ENCODE measurements at places on chromosomes 12 and 14.

DNA sequence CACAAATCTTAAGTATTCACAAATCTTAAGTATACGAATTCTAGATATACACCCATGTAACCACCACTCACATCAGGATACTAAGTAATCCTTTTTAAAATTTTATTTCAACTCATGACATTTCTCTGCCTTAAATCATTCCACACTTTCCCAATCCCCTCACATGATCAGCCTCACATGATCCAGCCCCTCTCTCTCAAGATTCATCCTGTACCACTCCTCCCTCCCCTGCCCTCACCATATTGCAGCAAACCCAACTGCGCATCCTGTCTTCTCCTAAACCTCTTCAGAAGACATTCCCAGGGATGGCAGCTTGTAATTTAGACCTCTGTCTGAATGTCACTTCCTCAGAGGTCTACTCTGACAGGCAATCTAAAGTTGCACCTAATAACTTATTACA, 1.7 kb upstream of the EIF4B start:
- DNase-seq = no peak

DNA sequence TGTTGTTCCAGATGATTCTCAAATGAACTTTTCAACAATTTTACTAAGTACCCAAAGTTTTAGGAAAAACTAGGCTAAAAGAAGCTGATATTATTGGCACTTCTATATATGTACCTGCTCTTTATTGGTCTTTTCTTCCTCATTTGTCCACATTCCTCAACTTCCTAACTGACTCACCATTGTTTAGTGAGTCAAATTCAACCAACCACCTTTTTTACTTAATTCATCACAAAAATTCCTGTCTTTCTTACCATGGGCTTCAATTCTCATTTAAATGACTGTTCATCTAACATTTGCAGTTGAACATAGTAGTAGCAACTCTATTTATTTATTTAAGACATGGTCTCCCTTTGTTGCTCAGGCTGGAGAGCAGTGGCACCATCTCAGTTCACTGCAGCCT, 47.6 kb upstream of the SLC2A13 start:
- no peak for DNase-seq

DNA sequence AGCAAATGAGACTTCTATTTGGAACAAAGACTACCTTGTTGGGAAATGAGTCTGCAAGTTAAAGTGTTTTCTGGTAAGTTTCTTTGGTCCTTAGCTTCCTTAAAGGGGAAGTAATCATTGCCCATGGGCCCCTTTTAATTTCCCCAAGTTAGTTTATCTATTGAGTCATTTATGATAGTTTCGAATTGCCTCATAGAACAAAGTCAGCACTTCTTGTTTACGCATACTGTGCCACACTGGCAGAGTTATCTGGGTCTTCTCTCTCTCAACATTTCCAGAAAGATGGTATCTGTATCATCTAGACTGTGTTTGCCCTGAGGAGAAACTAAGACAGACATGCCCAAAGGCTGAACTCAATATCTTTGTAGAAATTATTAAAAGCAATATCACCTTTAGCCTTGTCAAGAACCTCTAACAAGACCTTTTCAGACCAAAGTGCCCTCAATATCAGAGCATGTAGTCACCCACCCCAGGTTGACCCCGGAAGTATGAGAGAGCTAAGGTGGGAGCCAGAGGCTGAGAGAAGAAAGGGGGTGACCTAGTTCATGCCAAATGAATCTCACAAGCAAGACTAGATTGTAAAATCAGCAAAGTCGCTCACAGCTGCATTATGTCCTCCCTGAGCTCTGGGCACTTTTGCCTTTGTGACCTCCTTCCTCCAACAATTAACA, 40.0 kb downstream of the GPR65 start:
- DNase-seq = no peak

DNA sequence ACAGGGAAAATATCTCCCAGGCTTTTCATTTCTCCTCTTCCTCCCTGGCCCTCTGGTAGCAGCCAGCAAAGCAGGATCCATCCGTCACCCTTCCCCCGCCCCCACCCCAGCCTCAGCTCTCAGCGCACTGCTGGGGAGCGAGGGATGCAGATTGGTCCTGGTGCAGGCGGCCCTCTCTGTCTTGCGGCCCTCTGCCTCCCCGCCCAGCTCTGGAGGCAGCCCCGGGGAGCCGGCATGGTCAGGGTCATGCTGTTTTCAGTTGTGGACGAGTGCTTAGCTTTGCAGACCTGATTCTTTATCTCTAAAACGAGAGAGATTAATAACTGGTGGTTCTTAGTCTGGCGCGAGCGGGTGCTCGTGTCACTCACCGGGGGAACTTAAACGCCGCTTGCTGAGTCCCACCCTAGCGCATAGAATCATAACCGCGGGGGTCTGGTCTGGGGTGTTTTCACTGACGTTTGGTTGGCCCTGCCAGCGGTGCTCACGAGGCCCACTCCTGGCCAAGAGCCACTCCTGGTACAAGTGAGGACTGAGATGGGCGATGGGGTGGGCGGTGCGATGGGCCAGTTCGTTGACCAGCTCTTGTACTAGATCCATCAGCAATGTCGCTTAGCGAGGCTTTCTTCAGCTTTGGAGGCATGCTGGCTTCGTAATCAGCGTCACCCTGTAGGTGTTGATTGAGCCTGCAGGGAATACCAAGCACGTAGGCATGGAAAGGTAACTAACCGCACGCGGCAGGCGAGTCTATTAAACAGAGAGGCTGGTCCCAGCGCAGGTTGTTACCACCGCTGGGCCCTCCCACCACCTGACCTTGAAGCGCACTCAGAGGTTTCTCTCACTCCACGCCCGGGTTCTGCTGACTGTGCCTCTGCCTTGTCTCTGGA, 95.2 kb downstream of the TSPAN9 start:
- DNase-seq = no peak

- DNase-seq = no peak
These were observed 143.1 kb downstream of the BICD1 start for GRCh38 chr12:32249777-32250176.

GRCh38 chr14:60217713-60218112, 31.3 kb upstream of the PPM1A start:
- DNase-seq = no peak

- no peak for DNase-seq
These were observed 732 bp downstream of the ZNF664 start for GRCh38 chr12:123973552-123974341.

DNA sequence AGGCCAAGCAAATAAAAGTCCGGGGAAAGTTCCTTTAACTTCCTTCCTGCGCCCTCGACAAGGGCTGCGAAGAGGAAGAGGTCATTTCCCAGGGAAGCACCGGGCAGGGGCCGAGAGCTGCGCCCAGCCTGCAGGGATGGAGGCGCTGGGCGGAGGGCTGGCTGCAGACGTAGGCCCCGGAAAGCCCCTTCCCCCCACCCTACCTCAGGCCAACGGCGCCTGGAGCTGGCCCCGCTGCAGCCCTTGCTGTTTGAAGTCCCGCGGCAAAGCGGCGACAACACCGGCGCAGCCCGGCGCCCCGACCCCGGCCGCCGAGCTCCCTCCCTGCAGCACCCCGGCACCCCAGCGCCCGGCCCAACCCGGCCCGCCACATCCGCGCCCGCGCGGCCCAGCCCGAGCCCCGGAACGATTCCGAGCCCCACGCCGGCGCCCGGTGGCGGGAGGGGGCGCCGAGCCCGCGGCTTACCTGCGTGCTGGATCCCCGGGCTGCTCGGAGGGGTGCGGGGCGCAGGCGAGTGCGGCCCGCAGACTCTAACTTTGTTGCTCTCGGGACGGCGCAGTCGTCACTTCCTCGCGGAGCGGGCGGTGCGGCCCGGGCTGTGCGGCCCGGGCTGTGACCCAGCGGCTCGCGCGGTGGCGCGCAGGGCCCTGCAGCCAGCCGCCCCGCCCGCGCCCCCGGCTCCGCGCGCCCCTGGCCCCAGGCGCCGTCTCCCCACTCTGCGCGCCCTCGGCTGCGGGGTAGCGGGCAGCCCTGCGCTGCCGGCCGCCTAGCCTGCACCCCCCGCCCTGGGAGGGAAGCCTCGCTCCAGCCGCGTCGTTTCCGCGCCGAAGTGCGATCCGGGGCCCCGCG, 64.8 kb upstream of the PTGR2 start:
- no peak for DNase-seq

DNA sequence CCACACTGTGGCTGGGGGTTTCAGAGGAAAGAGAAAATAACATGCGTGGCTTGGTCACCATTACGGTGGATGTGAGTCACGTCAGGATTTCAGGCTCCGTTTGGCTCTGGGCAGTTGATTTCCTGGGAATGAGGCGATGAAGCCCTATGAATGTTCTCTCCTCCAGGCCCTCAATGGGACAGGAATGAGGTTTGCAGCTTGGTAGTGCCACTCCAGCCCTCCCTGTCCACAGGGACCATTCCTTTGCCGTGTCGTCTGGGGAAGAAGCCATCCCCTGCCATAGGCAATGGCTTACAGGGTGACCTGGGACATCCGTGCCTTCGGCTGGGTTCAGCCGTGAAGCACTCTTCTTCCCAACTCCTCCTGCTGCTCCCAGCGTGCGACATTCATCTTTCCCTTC, 95.0 kb downstream of the FBXL14 start:
- no peak for DNase-seq

- no peak for DNase-seq
These were observed 30.1 kb upstream of the CAND1 start for GRCh38 chr12:67239061-67239460.

DNA sequence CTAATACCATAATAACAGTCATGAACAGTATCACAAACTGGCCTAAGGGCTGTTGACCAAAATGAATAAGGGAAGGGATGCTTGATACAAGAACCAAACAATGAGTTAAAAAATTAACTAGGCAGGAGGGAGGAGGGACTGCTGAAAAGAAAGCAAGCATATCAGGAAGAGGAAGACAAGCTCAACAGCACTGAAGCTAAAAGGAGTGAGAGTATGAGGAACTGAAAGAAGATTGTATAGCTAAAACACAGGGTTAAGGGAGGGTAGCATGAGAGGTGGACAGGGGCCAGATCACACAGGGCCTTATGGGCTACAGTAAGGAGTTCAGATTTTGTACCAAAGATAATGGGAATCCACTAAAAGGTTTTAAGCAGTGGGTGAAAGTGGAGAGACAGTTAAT, 34.1 kb downstream of the ITGA7 start:
- no peak for DNase-seq

DNA sequence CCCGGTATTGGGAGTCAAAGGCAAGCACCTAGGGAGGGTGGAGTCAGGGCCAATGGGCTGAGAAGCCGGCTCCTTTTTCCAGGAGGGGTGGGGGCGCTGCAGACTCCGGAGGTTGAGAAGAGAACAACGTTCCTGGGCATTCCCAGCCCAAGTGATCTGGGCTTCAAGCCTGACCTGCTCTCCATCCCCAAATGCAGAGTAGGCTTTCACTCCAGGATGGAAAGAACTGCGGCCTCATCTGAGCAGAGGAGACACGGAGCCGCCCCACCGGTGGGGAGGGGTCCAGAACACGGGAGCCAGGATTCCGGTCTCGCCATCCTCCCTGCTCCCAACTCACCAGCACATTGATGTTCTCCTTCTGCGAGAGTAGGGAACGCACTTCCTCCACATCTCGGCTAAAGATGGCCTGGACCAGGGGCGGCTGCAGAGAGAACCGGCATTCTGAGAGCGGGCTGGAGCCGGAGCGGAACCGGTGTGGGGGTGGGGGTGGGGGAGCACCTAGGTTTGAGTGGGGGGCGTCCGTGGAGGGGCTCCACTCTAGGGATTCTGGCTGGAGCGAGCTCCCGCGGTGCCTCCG, 605 bp downstream of the ANKRD52 start:
- DNase-seq = no peak

DNA sequence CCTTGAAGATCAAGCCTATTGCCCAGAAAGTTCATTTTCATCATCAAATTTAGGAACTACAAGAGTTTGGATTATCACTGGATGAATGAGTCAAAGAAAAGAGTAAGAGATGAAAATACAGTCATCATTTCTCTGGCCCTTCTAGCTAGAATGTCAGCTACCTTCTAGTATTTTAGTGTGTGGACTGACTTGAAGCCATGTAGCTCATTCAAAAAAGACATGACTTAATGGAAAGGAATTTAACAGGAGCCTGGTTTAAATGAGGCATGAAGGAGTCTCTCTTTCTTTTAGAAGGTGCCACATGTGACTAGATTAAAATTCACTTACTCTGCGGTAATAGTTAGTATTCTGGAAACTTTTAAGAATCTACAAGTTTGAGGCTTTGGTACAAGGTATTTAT, 7.1 kb downstream of the PTHLH start:
- DNase-seq = no peak

GRCh38 chr12:3533703-3534386, 42.8 kb downstream of the PRMT8 start:
- DNase-seq = peak; percentile 83

DNA sequence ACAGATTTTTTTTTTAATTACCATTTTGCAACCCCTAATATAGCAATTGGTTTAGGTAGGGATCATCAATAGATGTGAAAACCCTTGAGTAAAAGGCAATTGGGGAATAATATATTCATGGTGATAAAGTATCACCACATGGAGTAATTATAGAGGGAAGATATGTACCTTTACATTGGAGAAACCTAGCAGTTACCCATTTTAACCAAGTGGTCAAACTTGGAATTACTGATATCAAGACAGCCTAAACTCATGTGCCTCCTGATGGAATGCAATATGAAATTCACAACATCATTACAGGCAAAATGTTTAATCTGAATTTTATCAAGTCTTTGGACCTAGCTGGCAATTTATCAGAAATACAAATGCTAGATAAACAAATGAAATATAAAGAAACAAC, 6.7 kb upstream of the SLC10A1 start:
- DNase-seq = no peak

DNA sequence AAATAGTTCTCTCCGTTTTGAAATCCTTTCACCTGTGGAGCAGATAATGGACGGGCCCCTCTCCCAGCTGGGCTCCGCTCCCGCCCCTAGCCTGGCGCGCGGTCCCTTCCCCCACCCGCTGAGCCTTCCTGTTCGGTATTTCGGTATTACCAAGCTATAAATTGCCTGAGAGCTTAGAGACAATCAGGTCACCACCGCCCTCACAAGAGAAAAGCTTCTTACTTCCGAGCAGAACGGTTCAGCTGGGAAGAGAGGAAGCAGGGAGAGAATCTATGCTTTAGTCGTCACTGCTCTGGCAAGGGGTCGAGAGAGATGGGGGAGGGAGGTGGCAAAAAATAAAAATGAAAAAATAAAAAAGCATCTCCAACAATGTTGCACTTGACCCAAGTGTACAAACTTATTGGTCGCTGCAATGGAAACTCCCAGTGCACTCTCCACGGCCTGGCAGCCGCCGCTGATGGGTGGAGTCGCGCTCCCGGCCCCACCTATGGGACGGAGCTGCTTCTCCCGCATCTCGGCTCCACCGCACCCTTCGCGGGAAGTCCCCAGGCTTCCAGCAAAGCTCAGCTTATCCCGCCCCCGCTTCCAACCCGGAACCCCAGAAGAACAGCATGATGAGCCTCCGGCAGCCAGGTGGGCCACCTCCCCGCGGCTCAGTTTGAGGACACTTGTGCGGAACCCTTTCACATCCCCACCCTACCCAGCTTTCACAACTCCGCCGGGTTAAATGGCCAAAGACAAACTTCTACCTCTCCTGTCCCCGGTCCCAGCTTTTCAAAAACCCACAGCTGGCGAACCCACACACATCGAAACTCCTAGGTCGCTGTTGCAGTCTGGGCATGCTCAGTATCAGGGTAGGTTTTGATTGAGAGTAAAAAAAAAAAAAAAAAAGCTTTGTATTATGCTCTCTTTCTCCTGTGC, 832 bp upstream of the SYT1 start:
- DNase-seq = peak; percentile 89

GRCh38 chr12:10940389-10940788, 1.3 kb upstream of the TAS2R14 start:
- no peak for DNase-seq

GRCh38 chr14:80942191-80942600, 658 bp upstream of the CEP128 start:
- no peak for DNase-seq
